Activated CD8-positive, alpha-beta T cell treated with anti-CD3 and anti-CD28 coated beads, Interleukin-2, amount 10 ng/mL, durations not matched to agents 7 days and 5 days (primary cell): ENCODE measurements at places on chromosomes 12 and 14.

DNA sequence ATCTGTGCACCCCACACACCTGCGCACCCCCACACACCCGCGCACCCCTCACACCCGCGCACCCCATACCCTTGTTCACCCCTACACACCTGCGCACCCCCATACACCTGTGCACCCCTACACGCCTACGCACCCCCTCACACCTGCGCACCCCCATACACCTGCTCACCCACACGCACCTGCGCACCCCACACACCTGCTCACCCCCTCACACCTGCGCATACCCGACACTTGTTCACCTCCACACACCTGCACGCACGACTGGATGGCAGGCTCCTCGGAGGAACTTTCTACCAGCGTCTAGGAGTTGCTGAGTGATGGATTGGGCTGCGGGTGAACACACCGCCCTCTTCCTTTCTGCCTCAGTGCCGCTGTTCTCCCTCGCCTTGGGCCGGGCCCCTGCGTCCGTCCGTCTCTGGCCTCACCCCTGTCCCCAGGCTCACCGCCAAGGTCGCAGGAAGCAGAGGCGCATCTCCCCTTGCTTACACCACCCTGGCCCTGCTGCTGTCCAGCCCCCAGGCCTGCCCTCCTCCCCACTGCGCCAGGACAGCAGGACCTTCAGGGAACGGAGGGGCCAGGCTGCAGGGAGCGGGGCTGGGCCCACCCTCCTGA lies 20.7 kb upstream of the TMEM106C start:
- H3K27me3 ChIP-seq, result peaks cover 28% of the 10 kb centered on the region
- H3K4me3 ChIP-seq, result no peak overlapping the region
- peaks cover 7% of the 10 kb centered on the region for H3K4me1 ChIP-seq
- no peak for DNase-seq
- H3K36me3 ChIP-seq, result no peaks in the 10 kb centered on the region

- H3K27ac ChIP-seq, result no peak overlapping the region
- no peak overlapping the region for H3K4me3 ChIP-seq
- peaks cover 28% of the 10 kb centered on the region for H3K36me3 ChIP-seq
- DNase-seq, result no peak
- peaks cover 4% of the 10 kb centered on the region for H3K4me1 ChIP-seq
Observed at GRCh38 chr12:124428136-124428791, 133.4 kb downstream of the RFLNA start.

DNA sequence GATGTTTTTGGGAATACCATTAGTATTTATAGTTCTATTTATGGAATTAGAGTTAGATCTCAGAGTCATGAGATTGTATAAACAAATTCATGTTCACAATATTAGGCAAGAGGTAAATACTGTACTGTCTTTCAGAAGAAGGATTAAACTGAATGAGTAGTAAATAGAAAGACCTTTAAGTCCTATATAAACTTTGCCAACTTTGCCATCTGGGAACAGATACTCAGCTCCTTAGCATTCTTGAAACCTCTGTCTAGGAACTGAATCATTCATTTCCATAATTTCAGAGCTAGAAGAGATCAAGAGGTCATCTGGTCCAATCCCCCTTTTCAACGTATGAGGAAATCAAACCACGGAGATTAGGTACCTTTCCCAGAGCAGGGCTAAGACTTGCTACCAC lies 141.1 kb downstream of the CAND1 start:
- H3K4me1 ChIP-seq, result no peaks in the 10 kb centered on the region
- no peak for DNase-seq
- no peak overlapping the region for H3K27ac ChIP-seq
- H3K4me3 ChIP-seq, result no peak overlapping the region
- peaks cover 2% of the 10 kb centered on the region for H3K27me3 ChIP-seq

DNA sequence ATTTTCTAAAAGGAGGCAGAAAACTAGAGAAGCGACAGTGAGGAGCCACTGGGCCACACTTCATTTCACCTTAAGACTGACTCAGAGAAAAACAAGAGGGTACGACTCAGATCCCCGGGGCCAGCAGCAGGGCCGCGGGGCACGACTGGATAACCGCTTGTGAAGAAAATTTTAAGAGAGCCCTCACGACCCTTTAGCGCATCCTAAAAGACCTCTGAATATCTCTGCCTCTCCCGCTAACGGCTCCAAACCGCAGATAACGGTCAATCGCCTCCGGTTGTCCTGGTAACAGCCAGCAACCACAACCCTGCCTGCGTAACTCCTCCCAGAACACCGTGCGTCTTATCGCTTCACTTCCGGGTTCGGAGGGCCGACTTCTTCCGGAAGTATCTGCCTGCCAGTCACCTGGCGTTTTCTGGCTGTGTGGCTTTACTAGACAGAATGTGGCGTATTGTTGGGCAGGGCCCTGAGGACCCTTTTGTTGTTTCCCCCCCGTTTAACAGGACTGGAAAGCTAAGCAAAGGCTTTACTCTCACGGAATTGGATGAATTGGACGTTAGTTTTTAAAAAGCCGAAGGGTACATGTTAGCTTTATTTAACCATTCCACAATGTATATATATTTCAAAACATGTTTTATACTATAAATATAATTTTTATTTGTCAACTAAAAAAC lies 5.4 kb upstream of the ATP23 start:
- peak overlapping the region; percentile 91 for H3K4me3 ChIP-seq
- no peaks in the 10 kb centered on the region for H3K27me3 ChIP-seq
- H3K27ac ChIP-seq, result peak overlapping the region; percentile 96
- DNase-seq, result peak; percentile 97
- peaks cover 18% of the 10 kb centered on the region for H3K36me3 ChIP-seq
- H3K4me1 ChIP-seq, result peaks cover 41% of the 10 kb centered on the region

- no peak overlapping the region for H3K4me3 ChIP-seq
- no peak for DNase-seq
- no peak overlapping the region for H3K27ac ChIP-seq
- H3K27me3 ChIP-seq, result no peaks in the 10 kb centered on the region
Observed at GRCh38 chr14:79764323-79764722, 447.0 kb downstream of the DIO2 start.

- H3K4me1 ChIP-seq, result no peaks in the 10 kb centered on the region
- H3K27me3 ChIP-seq, result no peaks in the 10 kb centered on the region
- no peak overlapping the region for H3K27ac ChIP-seq
- DNase-seq, result no peak
- no peaks in the 10 kb centered on the region for H3K36me3 ChIP-seq
Observed at GRCh38 chr14:57029620-57030253, 219.5 kb upstream of the OTX2 start.

DNA sequence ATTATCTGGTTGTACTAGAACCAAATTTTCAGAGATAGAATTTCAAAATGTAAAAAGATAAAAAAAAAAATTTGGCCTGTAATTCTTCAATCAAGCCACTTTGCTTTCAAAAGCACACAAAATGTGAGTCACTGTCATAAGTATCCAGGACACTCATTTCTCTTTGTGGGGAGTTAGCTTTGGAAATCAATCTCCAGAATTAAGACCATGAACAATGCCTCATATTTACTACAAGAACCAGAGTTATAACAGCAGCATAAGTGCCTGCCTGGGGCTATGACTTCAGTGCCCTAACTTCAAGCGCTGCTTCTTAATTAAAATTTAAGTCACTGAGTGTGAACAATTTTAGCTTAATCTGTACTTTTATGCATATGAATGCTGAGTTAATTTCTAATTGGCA lies 162.1 kb downstream of the C12orf42 start:
- DNase-seq, result no peak
- H3K4me1 ChIP-seq, result no peaks in the 10 kb centered on the region
- H3K36me3 ChIP-seq, result no peaks in the 10 kb centered on the region
- no peaks in the 10 kb centered on the region for H3K27me3 ChIP-seq
- H3K4me3 ChIP-seq, result no peak overlapping the region

- H3K4me3 ChIP-seq, result no peak overlapping the region
- H3K36me3 ChIP-seq, result peaks cover 26% of the 10 kb centered on the region
Observed at GRCh38 chr12:92485351-92486348, 217.1 kb upstream of the PLEKHG7 start.

DNA sequence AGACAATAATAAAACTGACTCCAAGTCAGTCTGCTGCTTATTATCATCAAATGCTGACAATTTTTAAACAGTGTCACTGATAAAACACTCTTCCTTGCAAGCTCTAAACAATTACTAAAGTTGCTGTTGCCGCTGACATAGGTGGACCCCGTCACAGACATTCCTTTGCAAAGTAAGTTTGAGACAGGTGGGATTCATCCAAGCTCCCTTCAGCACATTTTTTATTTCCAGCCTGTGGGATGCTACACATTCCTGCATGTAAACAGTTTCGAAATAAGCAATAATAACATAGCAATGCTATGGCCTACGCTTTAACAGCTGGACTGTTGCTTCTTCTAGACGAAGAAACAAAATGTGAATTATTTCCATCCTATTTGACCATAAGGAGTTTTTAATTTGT lies 85.4 kb upstream of the HIF1A start:
- H3K36me3 ChIP-seq, result peaks cover 2% of the 10 kb centered on the region
- H3K27ac ChIP-seq, result no peak overlapping the region
- no peak for DNase-seq
- H3K4me3 ChIP-seq, result no peak overlapping the region
- peaks cover 12% of the 10 kb centered on the region for H3K4me1 ChIP-seq

DNA sequence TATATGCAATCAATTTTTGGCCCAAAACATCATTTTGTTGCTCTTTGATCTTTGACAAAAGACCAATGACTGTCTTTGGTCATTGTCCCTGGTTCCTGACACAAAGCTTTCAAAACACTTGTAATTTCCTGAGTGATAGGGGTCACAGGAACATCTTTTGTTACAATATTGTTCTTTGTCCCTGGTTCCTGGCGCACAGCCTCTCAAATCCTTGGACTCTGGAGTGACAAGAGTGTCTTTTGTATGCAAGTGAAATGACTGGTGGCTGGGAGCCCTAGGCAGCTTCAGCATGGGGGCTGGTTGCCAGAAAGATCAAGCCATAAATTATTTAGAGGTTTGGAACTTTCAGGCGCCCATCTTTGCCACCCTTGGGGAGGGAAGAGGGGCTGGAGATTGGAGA lies 53.9 kb downstream of the DNAH10 start:
- no peaks in the 10 kb centered on the region for H3K4me1 ChIP-seq
- peaks cover 2% of the 10 kb centered on the region for H3K27me3 ChIP-seq

DNA sequence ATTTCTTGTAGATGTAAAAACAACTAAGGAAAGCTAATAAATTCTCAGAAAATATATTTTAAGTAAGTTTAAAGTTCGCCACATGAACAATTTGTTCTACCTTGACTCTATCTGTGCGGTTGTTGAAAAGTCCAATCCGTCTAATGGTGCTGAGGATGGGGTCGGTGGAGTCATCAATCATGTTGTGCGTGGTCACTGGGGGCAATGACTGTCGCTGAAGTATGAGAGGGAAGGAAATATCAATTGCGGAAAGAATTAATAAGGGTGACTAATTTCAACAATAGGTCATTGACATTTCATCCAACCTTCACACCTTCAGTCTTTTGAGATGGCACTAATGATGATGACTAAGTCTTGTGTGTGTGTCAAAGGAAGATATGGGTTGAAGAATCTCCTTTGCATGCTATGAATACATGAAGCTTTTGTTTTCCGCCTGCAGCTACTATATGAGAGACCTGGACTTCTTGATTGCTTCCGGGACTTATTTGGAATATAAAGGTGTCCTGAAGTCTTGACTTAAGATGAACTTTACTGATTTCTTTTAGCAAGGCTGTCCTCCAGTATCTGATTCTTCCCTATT lies 32.1 kb downstream of the SPX start:
- no peak for DNase-seq
- no peak overlapping the region for H3K27ac ChIP-seq
- H3K4me3 ChIP-seq, result no peak overlapping the region
- no peaks in the 10 kb centered on the region for H3K36me3 ChIP-seq
- no peaks in the 10 kb centered on the region for H3K4me1 ChIP-seq

DNA sequence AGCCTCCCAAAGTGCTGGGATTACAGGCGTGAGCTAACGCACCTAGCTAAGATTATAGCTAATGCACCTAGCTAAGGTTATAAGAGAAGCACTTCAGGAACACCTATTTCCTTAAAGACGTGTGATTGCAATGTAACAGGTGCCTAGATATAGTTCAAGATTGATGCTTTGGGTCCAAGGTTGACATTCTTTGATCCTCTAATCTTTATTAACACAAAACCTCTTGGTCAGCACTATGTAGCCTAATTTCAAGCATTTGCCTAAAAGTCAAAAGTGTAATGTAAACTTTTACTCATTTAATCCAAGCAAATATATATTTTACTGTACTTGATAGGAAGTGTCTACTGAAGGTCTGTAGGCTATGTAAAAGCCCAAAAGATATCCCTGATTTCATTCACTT lies 36.5 kb downstream of the SCFD1 start:
- no peak for DNase-seq
- no peaks in the 10 kb centered on the region for H3K4me1 ChIP-seq
- H3K27me3 ChIP-seq, result no peaks in the 10 kb centered on the region
- peaks cover 28% of the 10 kb centered on the region for H3K36me3 ChIP-seq

DNA sequence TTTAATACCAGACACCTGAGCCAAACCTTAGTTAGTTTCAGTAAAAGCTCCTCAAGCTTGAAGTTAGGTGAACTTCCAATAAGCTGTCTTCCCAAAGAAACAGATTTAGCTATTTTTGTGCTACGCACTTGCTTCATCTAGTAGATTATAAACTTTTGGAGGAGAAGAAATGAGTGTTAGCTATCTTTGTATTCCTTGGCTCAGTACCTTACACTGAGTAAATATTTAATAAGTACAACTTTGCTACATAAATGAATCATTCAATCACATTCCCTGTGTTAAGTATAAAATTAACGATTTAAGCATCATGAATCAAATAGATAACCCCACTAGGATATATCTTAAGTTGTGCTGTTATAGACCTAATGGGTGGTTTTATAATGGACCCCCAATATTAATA lies 307.0 kb downstream of the PCNX1 start:
- H3K36me3 ChIP-seq, result no peaks in the 10 kb centered on the region
- no peak for DNase-seq
- peaks cover 23% of the 10 kb centered on the region for H3K4me1 ChIP-seq
- H3K27me3 ChIP-seq, result peaks cover 3% of the 10 kb centered on the region
- no peak overlapping the region for H3K4me3 ChIP-seq
- no peak overlapping the region for H3K27ac ChIP-seq

GRCh38 chr12:29159661-29160060 lies 10.6 kb downstream of the FAR2 start:
- H3K27me3 ChIP-seq, result no peaks in the 10 kb centered on the region
- H3K36me3 ChIP-seq, result peaks cover 10% of the 10 kb centered on the region
- H3K27ac ChIP-seq, result no peak overlapping the region
- peaks cover 26% of the 10 kb centered on the region for H3K4me1 ChIP-seq
- DNase-seq, result no peak

GRCh38 chr12:130933269-130933995 lies 20.3 kb upstream of the ADGRD1 start:
- peaks cover 17% of the 10 kb centered on the region for H3K27me3 ChIP-seq
- H3K36me3 ChIP-seq, result no peaks in the 10 kb centered on the region
- H3K27ac ChIP-seq, result no peak overlapping the region

- H3K27me3 ChIP-seq, result peaks cover 11% of the 10 kb centered on the region
- H3K27ac ChIP-seq, result no peak overlapping the region
- H3K36me3 ChIP-seq, result no peaks in the 10 kb centered on the region
- H3K4me3 ChIP-seq, result no peak overlapping the region
- DNase-seq, result no peak
Observed at GRCh38 chr14:89107626-89108025, 283.2 kb downstream of the TTC8 start.

DNA sequence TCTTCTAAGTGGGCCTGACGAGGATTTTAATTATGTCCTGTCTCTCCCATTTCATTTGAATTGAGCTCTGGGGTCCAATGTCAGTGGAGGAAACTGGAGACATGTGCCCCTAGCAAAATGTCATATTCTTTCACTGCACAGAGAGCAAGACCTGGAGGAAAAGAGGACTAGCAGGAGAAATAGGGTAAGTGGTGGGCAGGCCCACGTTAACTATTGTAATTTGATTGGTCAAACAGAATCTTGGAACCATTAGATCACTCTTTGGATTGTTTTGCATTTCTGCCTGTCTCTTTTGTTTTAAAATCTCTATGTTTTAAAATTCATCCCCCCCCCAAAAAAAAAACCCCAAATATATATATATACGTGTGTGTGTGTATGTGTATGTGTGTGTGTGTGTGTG lies 113.9 kb upstream of the PELI2 start:
- no peak overlapping the region for H3K4me3 ChIP-seq
- DNase-seq, result no peak
- H3K27me3 ChIP-seq, result peaks cover 53% of the 10 kb centered on the region
- no peak overlapping the region for H3K27ac ChIP-seq
- H3K36me3 ChIP-seq, result peaks cover 2% of the 10 kb centered on the region
